ENCODE measurements at places on chromosomes 3 and 15.

DNA sequence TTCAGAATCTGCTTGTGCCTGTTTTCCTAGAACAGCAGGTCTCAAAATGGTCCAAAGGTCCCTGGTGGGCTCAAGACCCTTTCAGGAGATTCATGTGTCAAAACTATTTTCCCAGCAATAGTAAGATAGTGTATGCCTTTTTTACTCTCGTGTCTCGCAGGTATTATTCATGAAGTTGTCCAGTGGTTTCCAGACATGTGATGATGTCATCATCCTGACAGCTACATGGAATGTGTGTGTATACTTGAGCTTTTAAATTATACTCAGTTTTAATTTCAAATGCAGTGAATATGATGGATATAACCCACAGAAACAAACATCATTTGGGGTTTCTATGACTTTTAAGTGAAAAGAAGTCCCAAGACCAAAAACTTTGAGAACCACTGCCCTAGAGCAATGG lies 288.6 kb downstream of the NTRK3 start:
- H3K4me3 ChIP-seq, result no peak overlapping the region
- no peak for DNase-seq
- no peaks in the 10 kb centered on the region for H3K36me3 ChIP-seq
- H3K27ac ChIP-seq, result no peak overlapping the region

GRCh38 chr15:29692527-29692926 lies 129.7 kb downstream of the TJP1 start:
- DNase-seq, result no peak
- H3K4me3 ChIP-seq, result no peak overlapping the region
- H3K27ac ChIP-seq, result no peak overlapping the region
- H3K36me3 ChIP-seq, result peaks cover 4% of the 10 kb centered on the region
- H3K27me3 ChIP-seq, result no peaks in the 10 kb centered on the region

DNA sequence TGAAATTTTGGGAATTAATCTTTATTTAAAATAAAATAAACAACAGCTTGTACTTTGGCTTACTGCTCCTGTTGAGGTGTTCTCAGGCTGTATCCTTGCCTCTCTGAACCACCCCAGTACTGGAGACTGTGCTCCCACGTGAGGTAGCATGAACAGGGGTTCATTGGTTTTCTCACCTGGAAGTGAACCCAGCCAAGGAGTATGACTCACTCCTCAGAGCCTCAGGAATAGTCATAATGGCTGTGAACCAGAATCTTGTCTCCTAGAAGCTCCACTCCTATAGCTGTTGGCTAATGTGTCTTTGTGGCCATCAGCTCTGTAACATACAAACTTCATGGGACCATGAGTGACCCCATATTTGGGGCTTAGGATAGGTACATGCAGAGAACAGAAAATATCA lies 122.5 kb upstream of the ST8SIA2 start:
- no peaks in the 10 kb centered on the region for H3K4me1 ChIP-seq
- no peaks in the 10 kb centered on the region for H3K36me3 ChIP-seq
- no peaks in the 10 kb centered on the region for H3K27me3 ChIP-seq
- no peak overlapping the region for H3K4me3 ChIP-seq

- H3K27me3 ChIP-seq, result no peaks in the 10 kb centered on the region
- peak overlapping the region; percentile 40 for H3K4me3 ChIP-seq
- peak overlapping the region; percentile 93 for H3K27ac ChIP-seq
- peak; percentile 80 for DNase-seq
Observed at GRCh38 chr3:141094790-141095545, 43.8 kb downstream of the SPSB4 start.

DNA sequence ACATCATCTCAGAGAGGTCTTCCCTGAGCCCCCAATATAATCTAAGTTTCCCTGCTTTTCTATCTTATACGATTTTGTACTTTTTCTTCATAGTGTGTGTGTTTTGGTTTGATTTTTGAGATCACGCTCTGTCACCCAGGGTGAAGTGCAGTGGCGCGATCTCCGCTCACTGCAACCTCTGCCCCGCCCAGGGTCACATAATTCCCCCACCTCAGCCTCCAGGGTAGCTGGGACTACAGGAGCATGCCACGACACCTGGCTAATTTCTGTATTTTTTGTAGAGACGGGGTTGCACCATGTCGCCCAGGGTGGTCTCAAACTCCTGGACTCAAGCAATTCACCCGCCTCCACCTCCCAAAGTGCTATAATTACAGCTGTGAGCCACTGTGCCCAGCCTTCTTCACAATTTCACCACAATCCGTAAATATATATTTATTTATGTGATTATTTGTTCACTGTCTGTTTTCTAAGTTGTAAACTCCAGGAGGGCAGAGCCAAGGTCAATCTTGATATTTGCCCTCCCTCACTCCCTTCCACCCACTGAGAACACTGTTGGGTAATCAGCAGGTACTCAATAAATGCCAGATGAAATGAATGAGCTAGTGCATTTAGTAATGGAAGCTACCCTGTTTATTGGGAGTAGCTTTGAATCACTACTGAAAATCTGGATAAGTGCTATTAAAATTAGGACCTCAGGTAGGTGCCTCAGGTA lies 547 bp upstream of the KNSTRN start:
- H3K4me1 ChIP-seq, result no peaks in the 10 kb centered on the region
- H3K27me3 ChIP-seq, result no peaks in the 10 kb centered on the region
- no peak overlapping the region for H3K27ac ChIP-seq
- no peak for DNase-seq
- H3K4me3 ChIP-seq, result no peak overlapping the region

- no peak for DNase-seq
- H3K4me1 ChIP-seq, result no peaks in the 10 kb centered on the region
- no peak overlapping the region for H3K27ac ChIP-seq
- no peaks in the 10 kb centered on the region for H3K36me3 ChIP-seq
- no peak overlapping the region for H3K4me3 ChIP-seq
Observed at GRCh38 chr3:174949523-174949922, 90.4 kb downstream of the NAALADL2 start.

GRCh38 chr3:171407759-171408158 lies 52.4 kb downstream of the TNIK start:
- no peak overlapping the region for H3K27ac ChIP-seq
- no peaks in the 10 kb centered on the region for H3K27me3 ChIP-seq
- peaks cover 5% of the 10 kb centered on the region for H3K36me3 ChIP-seq
- H3K4me3 ChIP-seq, result no peak overlapping the region

DNA sequence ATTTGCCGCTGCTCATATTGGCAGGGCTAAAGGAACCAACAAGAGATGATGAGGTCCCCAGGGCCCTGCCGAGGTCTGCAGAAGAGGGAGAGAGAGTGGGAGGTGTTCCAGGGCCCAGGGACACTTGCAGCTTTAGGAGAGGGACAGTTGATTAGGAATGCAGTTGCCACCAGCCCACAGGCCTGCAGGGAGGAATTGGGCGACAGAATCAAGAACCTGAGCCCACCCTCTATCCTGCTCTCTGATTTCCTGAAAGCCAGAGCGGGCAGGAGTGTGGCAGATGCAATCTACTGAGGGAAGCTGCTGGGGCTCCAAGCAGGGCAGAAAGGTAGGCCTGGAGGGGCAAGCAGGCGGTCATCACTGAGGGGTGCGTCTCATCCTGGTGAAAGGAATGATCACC lies 12.1 kb upstream of the PRR23E start:
- H3K4me1 ChIP-seq, result peaks cover 17% of the 10 kb centered on the region
- H3K27me3 ChIP-seq, result peaks cover 3% of the 10 kb centered on the region
- H3K27ac ChIP-seq, result no peak overlapping the region
- H3K36me3 ChIP-seq, result no peaks in the 10 kb centered on the region

- H3K27me3 ChIP-seq, result no peaks in the 10 kb centered on the region
- peaks cover 2% of the 10 kb centered on the region for H3K36me3 ChIP-seq
- no peak overlapping the region for H3K4me3 ChIP-seq
- no peak for DNase-seq
- H3K4me1 ChIP-seq, result peaks cover 10% of the 10 kb centered on the region
Observed at GRCh38 chr15:77067691-77068367, 3.1 kb downstream of the TSPAN3 start.

- no peaks in the 10 kb centered on the region for H3K36me3 ChIP-seq
- H3K27ac ChIP-seq, result no peak overlapping the region
- no peaks in the 10 kb centered on the region for H3K27me3 ChIP-seq
- DNase-seq, result no peak
- no peak overlapping the region for H3K4me3 ChIP-seq
Observed at GRCh38 chr3:18195836-18196235, 229.3 kb downstream of the SATB1 start.

DNA sequence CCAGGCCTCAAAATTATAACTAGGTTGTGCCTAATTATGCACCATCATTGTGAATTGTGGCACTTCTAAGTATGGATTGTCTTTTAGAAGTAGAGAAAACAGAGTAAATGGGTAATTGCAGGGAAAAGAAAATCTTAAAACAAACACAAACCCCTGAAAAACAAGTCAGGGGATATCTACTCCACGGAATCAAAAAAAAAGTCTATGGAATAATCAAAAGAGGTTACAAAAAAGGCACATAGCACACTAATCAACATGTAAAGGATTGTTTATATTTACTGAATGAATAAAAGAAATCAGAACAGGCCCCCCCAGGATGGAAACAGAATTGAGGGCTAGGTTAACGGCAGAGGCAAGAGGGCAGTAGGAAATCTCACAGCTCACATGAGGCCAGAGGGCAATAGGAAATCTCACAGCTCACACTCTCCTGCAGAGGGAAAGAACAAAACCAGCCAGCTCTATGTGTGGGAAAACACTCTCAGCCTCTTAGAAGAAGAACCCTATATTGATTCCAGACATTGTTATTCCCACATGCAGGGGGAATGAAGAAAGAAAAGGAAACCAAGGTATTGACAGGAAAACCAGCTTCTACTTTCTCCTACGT lies 72.7 kb upstream of the FNDC3B start:
- no peaks in the 10 kb centered on the region for H3K27me3 ChIP-seq
- H3K36me3 ChIP-seq, result no peaks in the 10 kb centered on the region
- peaks cover 5% of the 10 kb centered on the region for H3K4me1 ChIP-seq
- H3K4me3 ChIP-seq, result no peak overlapping the region

GRCh38 chr15:74209997-74210671 lies 7.5 kb upstream of the STRA6 start:
- peaks cover 56% of the 10 kb centered on the region for H3K4me1 ChIP-seq
- H3K27ac ChIP-seq, result no peak overlapping the region
- H3K4me3 ChIP-seq, result no peak overlapping the region
- no peak for DNase-seq
- H3K27me3 ChIP-seq, result no peaks in the 10 kb centered on the region

GRCh38 chr3:98884675-98885371 lies 16.7 kb downstream of the DCBLD2 start:
- H3K4me1 ChIP-seq, result no peaks in the 10 kb centered on the region
- peaks cover 54% of the 10 kb centered on the region for H3K36me3 ChIP-seq

GRCh38 chr3:10672422-10672821 lies 143.6 kb upstream of the SLC6A11 start:
- no peaks in the 10 kb centered on the region for H3K27me3 ChIP-seq
- no peak overlapping the region for H3K27ac ChIP-seq
- no peaks in the 10 kb centered on the region for H3K4me1 ChIP-seq

- no peaks in the 10 kb centered on the region for H3K36me3 ChIP-seq
- H3K27me3 ChIP-seq, result no peaks in the 10 kb centered on the region
- H3K27ac ChIP-seq, result no peak overlapping the region
- no peak overlapping the region for H3K4me3 ChIP-seq
- no peaks in the 10 kb centered on the region for H3K4me1 ChIP-seq
Observed at GRCh38 chr3:107251819-107252218, 125.4 kb upstream of the CCDC54 start.

DNA sequence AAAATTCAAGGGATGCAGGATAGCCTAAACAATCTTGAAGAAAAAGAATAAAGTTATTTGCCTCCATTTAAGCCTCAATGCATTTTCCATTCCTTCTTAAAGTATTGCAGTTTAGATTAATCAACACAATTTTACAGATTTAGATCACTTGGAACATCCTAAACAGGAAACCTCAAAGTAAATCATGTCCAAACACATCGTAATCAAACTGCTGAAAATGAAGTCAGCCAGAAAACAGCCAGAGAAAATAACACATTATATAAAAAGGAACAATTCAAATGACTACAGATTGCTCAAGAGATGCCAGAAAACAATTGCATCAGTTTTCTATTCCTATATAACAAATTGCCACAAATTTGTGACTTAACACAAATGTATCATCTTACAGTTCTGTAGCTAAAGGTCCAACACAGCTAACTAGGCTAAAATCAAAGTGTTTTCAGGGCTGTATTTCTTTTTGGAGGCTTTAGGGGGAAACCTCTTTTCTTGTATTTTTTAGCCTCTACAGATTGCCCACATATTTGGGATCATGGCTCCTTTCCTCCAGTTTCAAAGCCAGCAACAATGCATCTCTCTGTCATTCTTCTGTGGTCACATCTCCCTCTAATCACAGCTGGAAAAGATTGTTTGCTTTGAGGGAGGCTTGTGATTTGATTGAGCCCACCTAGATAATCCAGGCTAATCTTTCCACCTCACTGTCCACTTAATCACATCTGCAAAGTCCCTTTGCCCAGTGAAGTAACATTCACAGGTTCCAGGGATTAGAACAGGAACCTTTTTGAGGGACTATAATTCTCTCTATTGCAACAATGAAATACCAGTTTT lies 543.3 kb upstream of the UBE2E2 start:
- no peaks in the 10 kb centered on the region for H3K36me3 ChIP-seq
- H3K4me3 ChIP-seq, result no peak overlapping the region
- no peaks in the 10 kb centered on the region for H3K4me1 ChIP-seq
- H3K27me3 ChIP-seq, result no peaks in the 10 kb centered on the region
- H3K27ac ChIP-seq, result no peak overlapping the region
- peak; percentile 3 for DNase-seq

- DNase-seq, result peak; percentile 41
- no peaks in the 10 kb centered on the region for H3K36me3 ChIP-seq
- peak overlapping the region; percentile 24 for H3K27ac ChIP-seq
- no peaks in the 10 kb centered on the region for H3K27me3 ChIP-seq
- peaks cover 13% of the 10 kb centered on the region for H3K4me1 ChIP-seq
Observed at GRCh38 chr15:87874896-87875711, 381.4 kb downstream of the NTRK3 start.

GRCh38 chr3:87047852-87048251 lies 56.9 kb upstream of the VGLL3 start:
- no peaks in the 10 kb centered on the region for H3K36me3 ChIP-seq
- no peaks in the 10 kb centered on the region for H3K4me1 ChIP-seq
- no peak overlapping the region for H3K27ac ChIP-seq

- H3K27me3 ChIP-seq, result no peaks in the 10 kb centered on the region
- H3K4me3 ChIP-seq, result no peak overlapping the region
- H3K36me3 ChIP-seq, result no peaks in the 10 kb centered on the region
- H3K4me1 ChIP-seq, result peaks cover 4% of the 10 kb centered on the region
- DNase-seq, result no peak
Observed at GRCh38 chr3:191324936-191325335, 4.3 kb upstream of the CCDC50 start.

GRCh38 chr3:155158346-155159037 lies 78.4 kb downstream of the MME start:
- H3K4me1 ChIP-seq, result no peaks in the 10 kb centered on the region
- no peaks in the 10 kb centered on the region for H3K36me3 ChIP-seq
- no peak overlapping the region for H3K27ac ChIP-seq
- no peak for DNase-seq
- no peak overlapping the region for H3K4me3 ChIP-seq
- H3K27me3 ChIP-seq, result no peaks in the 10 kb centered on the region

GRCh38 chr3:62143843-62144450 lies 229.4 kb downstream of the FEZF2 start:
- no peak for DNase-seq
- no peak overlapping the region for H3K27ac ChIP-seq
- H3K4me3 ChIP-seq, result no peak overlapping the region
- no peaks in the 10 kb centered on the region for H3K27me3 ChIP-seq
- no peaks in the 10 kb centered on the region for H3K36me3 ChIP-seq
